GM04503 (cell line): ENCODE measurements at places on chromosomes 4 and X.

GRCh38 chr4:52107336-52107735, 56.2 kb downstream of the SPATA18 start:
- DNase-seq, result no peak

- DNase-seq, result no peak
Measured at GRCh38 chr4:154720123-154720522, 23.7 kb upstream of the LRAT start.

- no peak for DNase-seq
Measured at GRCh38 chrX:19005909-19006308, 22.0 kb upstream of the PHKA2 start.

DNA sequence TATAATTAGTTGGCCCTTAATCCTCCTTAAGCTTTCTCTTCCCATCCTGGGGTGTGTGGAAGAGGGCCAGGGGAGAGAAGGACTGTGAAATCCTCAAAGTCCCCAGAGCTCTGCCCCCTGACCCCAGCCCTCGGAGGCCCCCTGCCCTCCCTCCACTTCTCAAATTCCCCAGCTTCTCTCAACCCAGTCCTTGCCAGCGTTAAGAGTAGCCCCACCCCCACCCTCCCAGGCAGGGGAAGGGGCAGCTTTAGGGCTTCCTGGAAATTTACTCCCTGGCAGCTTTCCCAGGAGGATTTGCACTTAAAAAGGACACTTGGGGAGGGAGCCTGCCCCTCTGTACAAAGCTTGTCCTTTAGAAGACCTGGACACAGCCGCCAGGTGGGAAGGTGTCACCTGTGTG, 11.8 kb upstream of the CD40LG start:
- no peak for DNase-seq

DNA sequence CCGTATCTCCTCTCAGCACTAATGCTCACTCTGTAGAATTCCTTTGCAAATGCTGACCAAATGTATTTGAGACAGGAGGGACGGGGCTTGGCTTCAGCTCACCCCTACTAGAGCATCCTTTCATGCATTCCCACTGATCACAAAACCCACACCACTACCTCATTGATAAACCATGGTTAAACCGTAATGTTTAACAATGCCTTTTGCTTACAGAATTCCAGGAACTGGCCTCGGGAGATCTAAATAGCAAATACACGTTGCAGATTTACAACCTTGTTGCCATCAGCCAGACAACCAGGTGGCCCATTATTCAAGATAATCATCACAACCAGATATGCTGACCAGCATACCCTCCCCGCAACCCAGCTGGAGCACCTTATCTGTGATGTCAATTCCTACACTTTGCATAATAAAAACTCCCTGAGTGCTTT, 391.9 kb downstream of the KCTD8 start:
- no peak for DNase-seq

- DNase-seq, result no peak
Measured at GRCh38 chrX:18348047-18348446, 6.4 kb downstream of the SCML2 start.

GRCh38 chrX:96183843-96184242, 500.8 kb upstream of the DIAPH2 start:
- DNase-seq, result no peak

DNA sequence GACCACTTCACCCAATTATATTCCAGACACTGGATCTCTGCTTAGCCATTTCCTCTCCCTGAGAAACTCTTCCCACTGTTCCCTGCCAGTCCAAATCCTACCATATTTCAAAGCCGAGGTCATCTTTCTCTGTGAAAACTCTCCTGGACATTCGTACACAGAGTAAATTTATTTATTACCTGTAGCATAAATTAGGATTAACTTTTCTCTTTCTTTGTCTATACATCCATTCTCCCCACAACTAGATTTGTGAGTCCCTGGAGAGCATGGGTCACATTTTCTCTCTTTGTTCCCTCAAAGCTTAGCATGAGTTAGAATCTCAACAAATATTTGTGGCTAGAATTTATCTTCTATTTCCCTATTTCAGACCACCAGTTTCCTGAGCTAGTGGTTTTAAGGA, 27.8 kb upstream of the SMIM10 start:
- DNase-seq, result no peak

- no peak for DNase-seq
Measured at GRCh38 chr4:71360844-71361243, 22.0 kb downstream of the SLC4A4 start.

- no peak for DNase-seq
Measured at GRCh38 chrX:84796321-84796720, 207.4 kb upstream of the APOOL start.

DNA sequence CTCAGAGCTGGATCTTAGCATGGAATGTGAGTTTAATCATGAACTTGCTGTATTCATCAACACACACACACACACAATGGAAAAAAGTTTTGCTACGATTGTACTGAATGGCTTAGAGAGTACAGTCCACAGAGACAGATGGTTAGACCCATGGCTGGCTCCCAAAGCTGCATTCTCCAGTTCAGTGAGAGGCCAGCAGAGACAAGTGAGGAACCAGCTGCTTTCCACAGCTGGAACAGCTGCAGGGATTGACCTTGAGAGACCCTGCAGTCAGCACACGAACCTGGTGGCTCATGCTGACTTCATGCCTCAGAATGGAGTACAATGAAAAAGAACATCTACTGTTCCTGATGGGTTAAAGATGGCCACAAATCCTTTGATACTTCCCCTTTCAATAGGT, 94.5 kb downstream of the DHX15 start:
- no peak for DNase-seq
